ENCODE measurements at places on chromosomes 1 and 21. TPM values are rescaled to one million over a fixed set of nuclear protein-coding genes. Genes with fewer than 3 reads are reported as not detected.
A peak's percentile ranks its signal among the peaks of the same experiment; 100 is the strongest.

DNA sequence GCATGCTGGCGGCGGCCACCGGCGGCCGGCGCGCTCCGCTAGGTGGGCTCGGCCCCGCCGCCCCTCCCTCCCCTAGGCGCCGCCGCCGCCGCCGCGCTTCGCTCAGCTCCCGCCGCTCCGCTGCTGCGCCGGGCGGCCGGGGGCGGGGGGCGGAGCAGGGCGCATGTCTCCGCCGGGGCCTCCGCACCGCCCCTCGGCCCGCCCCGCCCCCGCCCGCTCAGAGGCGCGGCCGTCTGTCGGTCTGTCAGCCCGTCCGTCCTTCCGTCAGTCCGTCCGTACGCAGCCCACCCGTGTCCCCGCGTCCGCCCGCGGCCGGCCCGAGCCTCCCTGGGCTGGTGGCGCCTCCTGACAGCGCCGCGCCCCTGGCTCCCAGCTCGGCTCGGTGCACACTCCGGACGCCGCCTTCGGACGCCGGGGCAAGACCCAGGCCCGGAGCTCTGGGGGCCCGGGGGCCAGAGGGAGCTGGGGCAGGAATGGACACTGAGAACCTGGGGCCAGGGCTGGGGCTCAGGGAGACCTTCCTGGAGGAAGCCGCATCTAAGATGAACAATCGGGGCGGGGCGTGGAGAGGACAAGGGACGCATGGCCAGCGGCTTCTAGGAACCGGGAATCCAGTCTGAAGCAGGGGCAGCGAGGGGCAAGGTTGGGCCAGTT is at the start of gene GPR153:
Gene GPR153, minus strand, starts transcription at position 138 of the 654 bp plus-strand sequence. CDS start 6,193 bp downstream, outside the sequence.
- no peaks in the 10 kb centered on the region for H3K4me1 ChIP-seq
- peak within 1 kb of the TSS; percentile 62 for H3K27ac ChIP-seq
- no peaks in the 10 kb centered on the region for H3K36me3 ChIP-seq

DNA sequence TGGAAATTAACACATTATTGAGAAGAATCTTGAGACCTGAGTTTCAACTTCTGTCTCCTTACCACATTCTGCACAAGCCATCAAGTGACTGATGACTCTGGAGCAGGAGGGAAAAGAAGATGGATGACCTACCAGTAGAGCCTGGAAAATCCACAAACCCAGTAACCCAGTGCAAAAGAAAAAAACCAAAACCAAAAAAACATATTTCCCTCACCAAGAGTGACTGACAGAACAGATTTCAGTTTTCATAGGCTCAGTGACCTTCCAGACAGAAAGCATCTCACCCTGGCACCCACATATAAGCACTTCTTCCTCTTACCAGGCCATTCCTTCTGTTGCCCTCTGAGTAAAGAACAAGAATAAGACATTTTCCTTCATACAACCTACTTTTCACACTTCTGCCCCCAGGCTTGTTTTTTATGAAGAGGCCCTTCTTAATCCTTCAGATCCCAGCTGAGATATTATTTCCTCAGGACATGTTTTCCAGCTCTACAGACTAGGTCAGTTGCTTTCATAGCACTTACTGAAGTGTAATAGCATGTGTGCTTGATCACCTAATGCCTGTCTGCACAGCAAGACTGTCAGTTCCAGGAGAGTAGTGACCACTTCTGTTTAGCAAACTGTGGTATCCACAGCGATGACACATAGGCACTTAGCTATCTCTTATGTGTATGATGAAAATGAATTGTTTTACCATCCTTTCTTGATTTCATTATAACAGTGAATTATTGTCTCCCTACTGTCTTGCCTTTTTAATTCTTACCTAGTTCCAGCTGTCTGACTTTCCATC is 4.0 kb downstream of the TSACC start:
- no peaks in the 10 kb centered on the region for H3K36me3 ChIP-seq
- no peaks in the 10 kb centered on the region for H3K27me3 ChIP-seq
- no peak for DNase-seq
- H3K4me3 ChIP-seq, result no peak overlapping the region

GRCh38 chr1:93448983-93449804 is 1.3 kb downstream of the FNBP1L start:
- no peak for DNase-seq
- H3K4me1 ChIP-seq, result no peaks in the 10 kb centered on the region
- no peaks in the 10 kb centered on the region for H3K36me3 ChIP-seq
- peak overlapping the region; percentile 98 for H3K4me3 ChIP-seq

GRCh38 chr1:243763806-243764205 is 86.2 kb downstream of the AKT3 start:
- no peaks in the 10 kb centered on the region for H3K27me3 ChIP-seq
- no peak for DNase-seq
- H3K4me1 ChIP-seq, result no peaks in the 10 kb centered on the region
- H3K36me3 ChIP-seq, result no peaks in the 10 kb centered on the region
- no peak overlapping the region for H3K4me3 ChIP-seq
- H3K27ac ChIP-seq, result no peak overlapping the region

DNA sequence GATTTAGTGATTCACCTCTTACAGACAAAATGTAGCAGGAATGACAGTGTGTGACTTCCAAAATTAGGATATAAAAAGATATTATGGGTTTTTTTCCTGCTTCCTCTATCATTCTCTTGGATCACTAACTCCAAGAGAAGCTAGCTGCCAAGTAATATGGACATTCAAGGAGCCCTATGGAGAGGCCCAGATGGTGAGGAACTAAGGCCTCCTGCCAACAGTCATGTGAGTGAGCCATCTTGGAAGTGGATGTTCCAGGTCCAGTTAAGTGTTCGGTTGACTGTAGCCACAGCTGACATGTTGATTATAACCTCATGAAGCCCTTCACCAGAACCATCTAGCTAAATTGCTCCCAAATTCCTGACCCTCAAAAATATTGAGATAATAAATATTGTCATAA is 38.8 kb downstream of the CD160 start:
- H3K27me3 ChIP-seq, result no peaks in the 10 kb centered on the region
- H3K4me3 ChIP-seq, result no peak overlapping the region
- peaks cover 60% of the 10 kb centered on the region for H3K36me3 ChIP-seq
- H3K4me1 ChIP-seq, result peaks cover 10% of the 10 kb centered on the region

DNA sequence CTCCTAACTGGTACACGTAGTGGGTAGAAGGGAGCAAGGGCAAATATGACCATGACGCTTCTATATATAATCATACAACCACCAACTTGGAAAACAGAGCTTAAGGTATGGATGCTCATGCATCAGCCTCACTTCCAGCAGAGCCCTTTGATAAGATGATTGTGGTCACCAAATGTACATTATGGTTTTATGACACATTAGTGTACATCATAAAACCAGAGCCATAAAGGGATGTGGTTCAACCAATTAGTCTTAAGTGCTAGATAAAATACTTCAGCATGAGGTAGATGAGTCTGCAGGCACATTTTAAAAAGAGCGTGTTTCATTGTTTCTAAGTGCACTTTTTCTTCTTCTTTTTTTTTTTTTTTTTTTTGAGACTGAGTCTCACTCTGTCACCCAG is 43.7 kb downstream of the NIBAN1 start:
- no peaks in the 10 kb centered on the region for H3K27me3 ChIP-seq
- peaks cover 27% of the 10 kb centered on the region for H3K4me1 ChIP-seq
- no peaks in the 10 kb centered on the region for H3K36me3 ChIP-seq
- DNase-seq, result no peak
- no peak overlapping the region for H3K4me3 ChIP-seq
- H3K27ac ChIP-seq, result no peak overlapping the region

- peaks cover 40% of the 10 kb centered on the region for H3K4me1 ChIP-seq
- peak overlapping the region; percentile 92 for H3K27ac ChIP-seq
- no peaks in the 10 kb centered on the region for H3K27me3 ChIP-seq
- no peak overlapping the region for H3K4me3 ChIP-seq
Measured at GRCh38 chr1:27570784-27571183, 33.2 kb downstream of the AHDC1 start.

- no peak overlapping the region for H3K27ac ChIP-seq
- no peaks in the 10 kb centered on the region for H3K36me3 ChIP-seq
- DNase-seq, result no peak
- no peak overlapping the region for H3K4me3 ChIP-seq
Measured at GRCh38 chr1:234957330-234958065, 171.1 kb downstream of the TOMM20 start.

GRCh38 chr1:48916130-48917069 is 139.7 kb upstream of the BEND5 start:
- no peaks in the 10 kb centered on the region for H3K4me1 ChIP-seq
- H3K36me3 ChIP-seq, result no peaks in the 10 kb centered on the region
- H3K27me3 ChIP-seq, result peaks cover 5% of the 10 kb centered on the region

- H3K36me3 ChIP-seq, result no peaks in the 10 kb centered on the region
- H3K4me1 ChIP-seq, result peaks cover 88% of the 10 kb centered on the region
- no peak overlapping the region for H3K4me3 ChIP-seq
- no peaks in the 10 kb centered on the region for H3K27me3 ChIP-seq
- H3K27ac ChIP-seq, result no peak overlapping the region
- no peak for DNase-seq
Measured at GRCh38 chr1:223837206-223837605, 8.5 kb downstream of the TP53BP2 start.

- no peak overlapping the region for H3K27ac ChIP-seq
- no peaks in the 10 kb centered on the region for H3K27me3 ChIP-seq
- DNase-seq, result no peak
- H3K4me3 ChIP-seq, result no peak overlapping the region
- H3K4me1 ChIP-seq, result no peaks in the 10 kb centered on the region
Measured at GRCh38 chr1:41980827-41981653, 62.3 kb upstream of the HIVEP3 start.

- no peaks in the 10 kb centered on the region for H3K36me3 ChIP-seq
- H3K4me1 ChIP-seq, result no peaks in the 10 kb centered on the region
- DNase-seq, result no peak
- no peak overlapping the region for H3K27ac ChIP-seq
- no peak overlapping the region for H3K4me3 ChIP-seq
- no peaks in the 10 kb centered on the region for H3K27me3 ChIP-seq
Measured at GRCh38 chr21:23699402-23699801, 1907.9 kb downstream of the MRPL39 start.

GRCh38 chr1:172477216-172477615 is 33.3 kb upstream of the PIGC start:
- no peaks in the 10 kb centered on the region for H3K4me1 ChIP-seq
- H3K27me3 ChIP-seq, result no peaks in the 10 kb centered on the region
- no peaks in the 10 kb centered on the region for H3K36me3 ChIP-seq
- H3K4me3 ChIP-seq, result no peak overlapping the region

- H3K36me3 ChIP-seq, result no peaks in the 10 kb centered on the region
- no peak for DNase-seq
- H3K4me3 ChIP-seq, result no peak overlapping the region
Measured at GRCh38 chr21:32167513-32167912, 111.3 kb downstream of the MIS18A start.

The KIAA1614 gene
- total RNA-seq, result 7.2 TPM

The PARK7 gene
- 321 TPM for total RNA-seq

The GPR25 gene
- total RNA-seq, result not detected

The FASLG gene
- not detected for total RNA-seq

The FAM177B gene
- not detected for total RNA-seq

The PODN gene
- total RNA-seq, result 16.7 TPM

The OR6N1 gene
- not detected for total RNA-seq

The ZNF593OS gene
- total RNA-seq, result not detected

The AMY2A gene
- not detected for total RNA-seq
